CD4-positive, alpha-beta T cell treated with Interleukin-15 for 4 hours (primary cell): ENCODE measurements at places on chromosomes 11 and 22.

GRCh38 chr22:31082606-31083376 lies 1.7 kb downstream of the SMTN start:
- peak; percentile 10 for DNase-seq

- no peak for DNase-seq
Observed at GRCh38 chr22:45334528-45334927, 24.8 kb downstream of the FAM118A start.

- no peak for DNase-seq
Observed at GRCh38 chr11:134686460-134687061, 274.5 kb upstream of the B3GAT1 start.

DNA sequence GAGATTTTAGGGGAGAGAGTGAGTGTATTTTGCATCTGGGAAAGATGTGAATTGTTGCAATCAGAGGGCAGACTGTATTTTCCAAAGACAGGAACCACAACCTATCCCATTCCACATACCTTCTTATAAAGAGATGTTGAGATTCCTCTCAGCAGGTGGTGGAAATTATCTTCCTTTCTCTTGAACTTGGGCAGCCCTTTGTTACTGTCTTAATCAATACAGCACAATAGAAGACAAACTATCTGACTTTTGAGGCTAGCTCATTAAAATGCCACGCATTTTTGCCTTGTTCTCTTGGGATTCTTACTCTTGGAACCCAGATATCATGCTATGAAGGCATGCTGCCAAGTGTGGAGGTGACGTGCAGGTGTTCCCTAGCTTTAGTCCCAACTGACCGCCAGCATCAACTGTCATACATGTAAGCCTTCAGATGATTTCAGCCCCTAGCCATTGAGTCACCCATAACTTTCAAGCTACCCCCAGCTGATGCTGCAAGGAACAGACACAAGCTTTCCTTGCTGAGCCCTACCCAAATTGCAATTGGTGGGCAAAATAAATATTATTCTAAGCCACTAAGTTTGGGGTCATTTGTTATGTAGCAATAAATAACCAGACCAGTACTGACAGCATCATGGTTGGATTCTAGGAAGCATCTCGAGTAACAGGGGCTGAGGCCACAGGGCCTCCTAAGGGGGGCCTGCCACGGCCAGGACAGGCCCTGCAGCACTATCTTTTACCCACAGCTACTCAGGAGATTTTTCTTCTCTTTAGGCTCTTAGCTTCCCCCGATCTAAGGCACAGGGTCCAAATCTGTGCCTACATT lies 63.0 kb downstream of the RPL27A start:
- no peak for DNase-seq

- no peak for DNase-seq
Observed at GRCh38 chr22:25970999-25971811, 198.1 kb upstream of the SEZ6L start.

DNA sequence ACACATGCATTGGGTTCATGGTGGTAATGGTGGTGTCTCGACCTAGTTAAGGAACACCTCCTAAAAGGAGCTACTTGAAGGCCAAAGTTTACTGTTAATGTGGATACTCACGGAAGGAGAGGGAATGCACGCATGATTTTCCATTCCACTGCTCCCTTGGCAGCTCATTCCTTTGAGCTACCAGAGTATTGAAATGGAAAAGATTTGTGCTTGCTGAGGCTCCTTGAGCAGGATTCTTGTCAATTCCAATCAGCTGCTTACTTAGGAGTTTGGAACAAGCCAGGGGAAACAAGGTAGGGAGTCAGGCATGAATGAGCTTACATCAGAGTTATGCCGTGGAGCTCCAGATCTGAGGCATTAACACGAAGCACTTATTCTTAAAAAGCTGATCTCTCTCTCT lies 108.8 kb downstream of the GRIA4 start:
- no peak for DNase-seq

DNA sequence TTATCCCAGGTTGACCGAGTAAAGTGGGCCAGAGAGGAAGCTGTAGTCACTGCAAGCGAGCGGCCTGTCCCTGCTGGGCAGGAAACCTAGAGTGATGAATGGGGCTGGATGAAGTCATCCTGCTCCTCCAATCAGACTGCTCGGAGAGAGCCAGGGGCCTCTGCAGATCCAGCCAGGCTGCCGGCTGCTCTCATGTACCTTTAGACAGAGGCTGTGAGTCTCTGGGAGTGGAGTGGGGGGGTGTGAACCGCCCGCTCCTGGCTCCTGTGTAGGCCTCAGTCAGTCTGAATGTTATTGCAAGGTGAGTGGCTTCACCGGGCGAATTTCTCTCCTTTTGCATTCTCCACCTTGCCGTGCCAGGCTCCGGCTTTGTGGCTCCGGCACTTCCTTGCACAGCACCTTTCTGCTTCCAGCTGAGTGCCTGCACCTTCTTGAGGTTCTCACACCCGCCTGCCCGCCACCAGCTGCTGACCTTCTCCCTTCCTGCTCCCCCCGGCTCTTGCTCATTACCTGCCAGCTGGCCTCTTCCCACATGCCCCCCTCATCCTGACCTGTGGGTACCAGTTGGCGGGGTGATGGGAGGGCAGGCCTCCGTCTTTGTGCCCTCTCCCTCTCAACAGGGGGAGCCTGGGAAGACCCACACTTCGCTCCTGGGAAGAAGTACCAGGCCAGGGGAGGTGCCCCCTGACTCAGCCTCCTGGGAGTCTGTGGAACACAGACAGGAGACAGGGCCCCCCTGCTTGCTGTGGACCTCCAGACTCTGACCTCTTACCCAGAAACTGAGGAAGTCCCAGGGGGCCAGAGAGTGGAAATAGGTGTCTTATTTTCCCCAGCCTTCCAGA lies 79.9 kb downstream of the GRAMD1B start:
- no peak for DNase-seq

GRCh38 chr11:130103296-130103814 lies 33.7 kb downstream of the APLP2 start:
- DNase-seq, result no peak

DNA sequence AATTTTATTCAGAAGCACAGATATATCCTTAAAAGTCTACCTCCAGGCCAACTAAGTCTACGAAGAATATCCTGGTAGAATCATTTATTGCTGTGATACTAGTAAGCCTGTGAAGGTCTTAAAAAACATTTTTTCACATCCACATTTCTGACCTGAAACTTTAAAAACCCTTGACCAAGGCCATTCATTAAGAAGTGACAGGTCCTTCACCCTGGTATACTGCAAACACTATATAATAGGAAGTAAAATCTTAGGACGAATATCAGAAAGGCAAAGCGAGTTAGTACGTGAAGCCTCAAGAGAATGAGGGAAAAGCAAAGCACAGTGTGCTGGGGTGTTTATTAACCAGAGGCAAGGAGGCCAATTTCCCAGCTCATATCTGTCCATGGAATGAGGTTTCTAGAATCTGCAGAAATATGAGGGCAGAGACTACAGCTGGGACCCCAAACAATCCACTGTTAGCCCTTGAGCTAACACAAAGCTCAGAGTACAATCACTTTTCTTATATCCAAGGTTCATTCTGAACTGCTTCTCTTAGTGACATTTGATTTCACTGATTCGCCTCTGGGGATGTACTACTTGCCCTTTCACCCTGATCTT lies 71.0 kb downstream of the AMBRA1 start:
- no peak for DNase-seq

DNA sequence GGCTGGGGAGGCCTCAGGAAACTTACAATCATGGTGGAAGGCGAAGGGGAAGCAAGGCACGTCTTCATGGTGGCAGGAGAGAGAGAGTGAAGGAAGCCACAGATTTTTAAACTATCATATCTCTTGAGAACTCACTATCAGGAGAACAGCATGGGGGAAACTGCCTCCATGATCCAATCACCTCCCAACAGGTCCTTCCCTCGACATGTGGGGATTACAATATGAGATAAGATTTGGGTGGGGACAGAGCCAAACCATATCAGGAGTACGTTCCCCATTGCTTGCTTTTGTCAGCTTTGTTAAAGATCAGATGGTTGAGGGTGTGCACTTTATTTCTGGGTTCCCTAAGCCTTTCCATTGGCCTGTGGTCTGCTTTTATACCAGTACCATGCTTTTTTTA lies 53.7 kb upstream of the E2F8 start:
- no peak for DNase-seq

- DNase-seq, result no peak
Observed at GRCh38 chr22:49353235-49353634, 474.4 kb downstream of the BRD1 start.

DNA sequence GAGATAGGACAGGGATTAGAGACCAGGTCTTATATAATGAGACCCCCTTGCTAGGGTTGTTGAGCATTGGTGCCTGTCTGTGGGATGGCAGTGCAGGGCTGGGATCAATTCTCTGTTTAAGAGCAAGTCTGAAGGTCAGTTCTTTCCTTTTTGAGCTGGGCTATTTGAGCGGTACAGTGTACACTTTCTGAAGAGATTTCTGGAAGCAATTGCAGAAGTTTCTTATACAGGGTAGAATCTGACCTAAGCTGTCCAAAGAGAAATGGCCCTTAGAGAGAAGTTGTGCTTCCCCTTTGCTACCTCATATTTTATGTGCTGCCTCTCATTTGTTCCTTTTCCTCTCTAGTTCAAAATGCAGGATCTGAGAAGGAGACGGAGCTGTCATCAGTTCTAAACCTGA lies 35.8 kb downstream of the CSTPP1 start:
- DNase-seq, result no peak

- DNase-seq, result no peak
Observed at GRCh38 chr11:65501472-65502273, 2.8 kb downstream of the MALAT1 start.

DNA sequence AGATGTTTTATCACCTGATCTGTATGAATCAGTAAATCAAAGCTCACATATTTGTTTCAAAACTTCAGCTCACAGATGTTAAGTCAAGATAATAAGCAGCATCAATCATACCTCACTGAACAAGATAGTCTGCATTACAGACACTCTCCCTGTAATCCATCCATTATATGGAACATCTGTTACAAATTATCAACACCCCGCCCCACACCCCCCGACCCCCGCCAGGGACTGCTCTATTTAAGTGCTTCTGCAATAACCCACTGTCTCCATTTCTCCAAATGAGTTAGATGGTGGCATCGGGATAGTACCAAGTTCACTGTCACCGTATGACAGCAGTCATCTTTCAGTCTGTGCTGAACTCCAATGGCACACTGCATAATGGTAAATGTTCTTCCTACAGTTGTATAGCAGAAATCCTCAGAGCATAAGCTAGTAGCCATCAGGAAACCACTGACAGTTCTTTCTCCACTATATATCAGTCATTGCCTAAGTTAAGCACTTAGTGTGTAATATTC lies 447.0 kb upstream of the ARHGAP42 start:
- DNase-seq, result no peak

- DNase-seq, result no peak
Observed at GRCh38 chr11:64306876-64307622, 1.7 kb downstream of the ESRRA start.

DNA sequence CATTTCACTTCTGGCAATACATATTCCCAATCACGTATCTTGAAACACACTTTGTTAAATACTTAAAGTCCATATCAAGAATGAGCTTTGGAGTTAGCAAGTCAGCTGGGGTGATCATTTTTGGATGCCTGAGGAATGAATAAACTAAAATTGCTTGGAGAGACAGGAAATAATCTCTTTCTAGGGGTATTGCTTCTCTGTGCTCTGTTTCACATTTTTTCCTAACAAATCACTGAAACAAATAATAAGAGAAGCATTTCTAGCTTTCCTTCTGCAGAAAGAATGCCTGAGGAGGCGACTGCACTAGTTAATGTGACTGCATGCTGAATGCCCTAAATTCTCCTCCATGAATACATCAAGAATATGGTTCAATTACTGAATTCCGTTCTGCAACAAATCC lies 541.4 kb upstream of the CCDC90B start:
- DNase-seq, result no peak

GRCh38 chr22:38350444-38351359 lies 33.5 kb upstream of the CSNK1E start:
- DNase-seq, result no peak

DNA sequence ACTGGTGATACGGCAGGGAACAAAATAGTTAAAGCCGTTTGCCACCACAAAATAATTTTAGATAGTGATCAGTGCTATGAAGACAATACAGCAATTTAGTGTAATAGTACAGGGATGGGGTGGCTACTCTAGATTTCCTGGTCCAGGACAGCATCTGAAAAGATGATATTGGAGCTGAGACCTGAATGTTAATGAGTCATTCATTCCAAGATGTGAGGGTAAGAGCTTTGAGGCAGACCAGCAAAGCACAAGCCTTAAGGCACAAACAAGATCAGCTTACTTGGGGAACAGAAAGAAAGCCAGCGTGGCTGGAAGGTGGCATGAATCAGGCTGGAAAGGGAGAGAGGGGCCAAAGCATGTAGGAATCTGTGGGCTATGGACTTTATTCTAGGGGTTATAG lies 132.3 kb downstream of the TRIM44 start:
- DNase-seq, result no peak

DNA sequence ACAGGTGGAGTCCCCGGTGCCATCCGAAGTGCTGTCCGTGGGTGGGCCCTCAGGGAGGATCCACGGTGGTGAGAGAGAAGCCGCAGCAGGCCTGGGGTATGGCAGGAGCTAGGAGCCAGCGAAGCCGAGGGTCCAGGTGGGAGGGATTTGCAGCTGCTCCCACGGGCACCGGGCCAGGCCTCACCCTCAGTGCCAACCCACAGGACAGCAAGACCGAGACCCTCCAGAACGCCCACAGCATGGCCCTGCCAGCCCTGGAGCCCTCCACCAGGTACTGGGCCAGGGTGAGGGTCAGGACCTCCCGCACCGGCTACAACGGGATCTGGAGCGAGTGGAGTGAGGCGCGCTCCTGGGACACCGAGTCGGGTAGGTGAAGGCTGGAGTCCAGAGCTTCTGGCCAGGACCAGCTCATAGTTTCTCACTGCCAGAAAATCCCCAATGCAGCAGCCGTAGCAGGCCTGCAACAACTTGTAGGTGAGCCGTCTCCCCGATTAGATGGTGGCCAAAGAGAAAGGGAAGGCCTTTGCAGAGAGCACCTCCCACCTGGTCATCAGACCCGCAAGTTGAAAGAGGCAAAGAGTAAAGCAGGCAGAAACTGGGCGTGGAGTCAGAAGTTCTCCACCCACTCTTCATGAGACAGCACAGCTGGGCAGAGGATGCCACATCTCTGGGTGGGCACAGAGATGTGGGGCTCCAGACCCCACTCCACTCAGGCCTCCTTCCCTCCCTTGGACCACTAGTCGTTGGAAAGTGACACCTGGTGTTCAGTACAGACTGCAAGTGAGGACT lies 20.4 kb downstream of the CSF2RB start:
- no peak for DNase-seq
